ENCODE measurements at places on chromosomes 3 and 15. TPM values are rescaled to one million over a fixed set of nuclear protein-coding genes. Genes with fewer than 3 reads are reported as not detected.
A peak's percentile ranks its signal among the peaks of the same experiment; 100 is the strongest.

The AGBL1 gene
- total RNA-seq = not detected

The NEIL1 gene
- total RNA-seq = 6.9 TPM

The GABRR3 gene
- total RNA-seq = not detected

The CSTA gene
- total RNA-seq = not detected

The IFT80 gene
- 22.8 TPM for total RNA-seq

The LINGO1 gene
- total RNA-seq = not detected

The RPL32 gene
- total RNA-seq = 1,634 TPM

The CCDC9B gene
- total RNA-seq = 2.0 TPM

The MED12L gene
- total RNA-seq = 1.6 TPM

The KBTBD13 gene
- total RNA-seq = not detected

The DUOXA2 gene
- total RNA-seq = not detected

GRCh38 chr3:17055374-17056276 is 170.9 kb downstream of the PLCL2 start:
- peak; percentile 42 for DNase-seq

GRCh38 chr3:64691051-64691450 is 3.3 kb upstream of the ADAMTS9 start:
- DNase-seq = no peak

DNA sequence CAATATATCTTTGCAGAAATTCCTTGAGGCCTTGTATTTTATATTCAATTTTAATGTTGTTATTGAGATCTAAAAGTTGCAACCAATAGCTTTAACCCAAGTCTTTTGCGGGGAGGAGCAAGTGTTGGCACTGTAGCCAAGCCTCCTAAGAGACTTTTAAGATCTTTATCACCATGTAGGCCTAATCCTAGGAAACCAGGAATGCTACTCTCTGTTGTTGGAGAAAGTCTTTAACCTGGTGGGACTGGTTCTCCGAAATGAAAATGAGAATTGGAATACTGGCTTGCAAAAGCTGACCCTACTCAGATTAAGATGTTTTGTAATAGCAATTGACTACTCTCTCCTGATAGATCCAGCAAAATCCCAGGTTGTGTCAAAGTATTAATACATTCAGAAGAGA is 25.8 kb downstream of the SHC4 start:
- DNase-seq = no peak

- DNase-seq = peak; percentile 41
Observed at GRCh38 chr3:15331606-15332404, 581 bp downstream of the SH3BP5 start.

GRCh38 chr15:66773129-66773873 is 71.3 kb downstream of the SMAD6 start:
- DNase-seq = no peak

GRCh38 chr3:105933871-105934270 is 65.1 kb upstream of the CBLB start:
- DNase-seq = no peak

GRCh38 chr15:25670025-25670554 is 193.0 kb downstream of the ATP10A start:
- no peak for DNase-seq

GRCh38 chr15:89794627-89795241 is 18.6 kb downstream of the MESP2 start:
- DNase-seq = no peak

GRCh38 chr15:34239151-34239808 is 14.5 kb downstream of the EMC4 start:
- DNase-seq = peak; percentile 45

- DNase-seq = no peak
Observed at GRCh38 chr3:15298504-15298903, 33.9 kb downstream of the SH3BP5 start.

- no peak for DNase-seq
Observed at GRCh38 chr3:176734146-176734545, 463.1 kb downstream of the TBL1XR1 start.

GRCh38 chr15:33013827-33014445 is 180.6 kb downstream of the FMN1 start:
- DNase-seq = no peak

DNA sequence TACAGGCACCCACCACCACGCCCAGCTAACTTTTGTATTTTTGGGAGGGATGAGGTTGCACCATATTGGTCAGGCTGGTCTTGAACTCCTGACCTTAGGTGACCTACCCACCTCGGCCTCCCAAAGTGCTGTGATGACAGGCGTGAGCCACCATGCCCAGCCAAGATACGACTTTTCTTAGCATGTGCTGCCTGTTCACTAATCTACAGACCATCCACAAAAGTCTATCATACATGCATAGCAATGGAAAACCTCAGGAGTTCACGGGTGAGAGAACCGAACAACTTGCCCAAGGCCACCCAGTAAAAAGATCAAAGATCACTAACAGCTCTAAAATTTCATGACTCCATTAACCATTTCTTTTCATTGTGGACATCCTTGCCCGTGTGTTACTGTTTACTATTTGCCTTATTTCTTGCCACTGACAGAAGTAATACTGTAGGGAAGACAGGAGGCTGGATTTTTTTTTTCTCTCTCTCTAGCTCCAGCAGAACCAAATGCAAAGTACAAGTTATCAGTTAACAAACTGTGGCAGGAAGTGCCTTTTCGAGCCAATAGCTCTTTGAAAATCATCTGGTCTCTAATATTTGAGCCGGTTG is 92.3 kb downstream of the FOXP1 start:
- DNase-seq = no peak

- DNase-seq = no peak
Observed at GRCh38 chr3:28590216-28590615, 241.6 kb upstream of the AZI2 start.

- no peak for DNase-seq
Observed at GRCh38 chr15:36294359-36294758, 285.1 kb upstream of the CDIN1 start.

- no peak for DNase-seq
Observed at GRCh38 chr3:33732394-33732793, 14.3 kb upstream of the CLASP2 start.

- no peak for DNase-seq
Observed at GRCh38 chr15:88440021-88440420, 27.2 kb downstream of the MRPL46 start.

DNA sequence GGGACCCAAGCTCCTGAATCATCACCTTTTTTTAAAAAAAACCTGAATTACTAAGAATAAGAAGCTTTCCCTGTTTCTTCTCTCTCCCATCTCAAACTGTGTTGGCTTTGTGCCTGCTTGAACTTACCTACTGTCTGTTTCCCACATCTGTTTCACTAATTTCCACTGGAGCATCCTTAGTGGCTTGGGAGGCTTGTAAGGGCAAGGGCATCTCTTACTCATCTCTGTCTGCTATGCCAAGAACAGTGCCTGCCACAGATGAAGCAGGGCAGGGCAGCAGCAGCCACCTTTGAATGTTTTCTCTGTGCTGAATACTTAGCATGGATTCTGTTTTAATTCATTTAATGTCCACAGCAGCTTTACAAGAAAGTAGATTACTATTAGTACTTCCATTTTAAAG is 42.3 kb downstream of the SNRK start:
- no peak for DNase-seq

DNA sequence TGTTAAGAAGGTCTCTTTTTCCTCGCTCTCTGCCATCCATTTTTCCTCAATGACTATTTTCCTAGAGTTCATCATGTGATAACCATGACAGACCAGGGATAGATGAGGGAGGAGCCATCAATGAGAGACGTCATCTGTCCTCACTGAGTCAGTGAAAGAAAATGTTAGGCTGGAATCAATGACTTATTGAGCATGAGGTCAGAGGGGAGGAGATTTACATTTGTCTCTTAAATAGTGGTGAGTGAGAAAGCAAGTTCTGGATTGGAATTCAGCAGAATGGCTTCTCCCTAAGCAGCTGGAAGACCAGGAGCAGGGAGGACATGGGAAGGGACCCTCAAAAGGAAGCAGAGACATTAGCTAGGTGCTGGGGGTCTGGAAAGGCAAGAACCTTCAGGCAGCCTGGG is 28.2 kb upstream of the USP3 start:
- DNase-seq = no peak

DNA sequence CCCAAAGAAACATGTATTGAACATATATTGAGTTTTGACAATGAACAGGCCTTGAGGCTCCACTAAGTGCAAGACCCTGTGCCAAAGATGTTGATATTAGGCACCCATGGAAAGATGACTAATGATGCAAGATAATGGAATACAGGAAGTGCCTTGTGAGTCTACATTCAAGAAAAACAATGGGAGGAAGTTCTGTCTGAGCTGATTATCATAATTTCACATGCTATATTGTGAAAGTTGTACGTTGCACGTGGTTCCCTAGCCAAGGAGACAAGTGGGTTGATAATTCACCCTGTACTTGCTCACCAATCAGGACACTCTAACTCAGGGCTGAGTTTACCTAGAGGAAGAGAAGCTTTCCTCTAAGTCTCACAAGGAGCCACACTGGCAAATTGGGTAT is 186.9 kb upstream of the STAC start:
- no peak for DNase-seq

- no peak for DNase-seq
Observed at GRCh38 chr15:60095711-60096110, 91.6 kb downstream of the FOXB1 start.

GRCh38 chr15:60651734-60652141 is 172.8 kb upstream of the ICE2 start:
- no peak for DNase-seq

DNA sequence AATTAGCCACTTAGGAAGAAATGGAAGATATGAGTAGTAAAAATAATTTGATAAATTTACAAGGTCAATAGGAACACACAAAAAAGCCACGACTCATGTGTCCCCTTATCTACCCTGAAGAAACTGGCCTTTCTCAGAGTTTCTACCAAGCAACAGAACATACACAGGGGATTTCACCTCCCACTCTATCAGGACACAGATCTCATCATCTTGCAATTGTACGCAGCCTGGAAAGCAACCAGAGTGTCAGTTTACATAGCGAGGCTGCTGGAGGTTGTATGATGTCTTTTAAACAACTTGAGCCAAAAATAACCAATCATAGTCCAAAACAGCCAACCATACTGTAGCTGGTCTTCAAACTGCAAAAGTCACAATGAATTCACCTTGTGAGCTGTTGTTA is 19.7 kb upstream of the LMOD3 start:
- no peak for DNase-seq

Data from activated CD4-positive, alpha-beta memory T cell treated with anti-CD3 and anti-CD28 coated beads, Interleukin-2, amount 10 ng/mL, durations not matched to agents 7 days and 5 days (primary cell).